ENCODE measurements at places on chromosomes 4 and X.

- no peak for DNase-seq
Measured at GRCh38 chr4:5256421-5256820, 205.1 kb downstream of the STK32B start.

DNA sequence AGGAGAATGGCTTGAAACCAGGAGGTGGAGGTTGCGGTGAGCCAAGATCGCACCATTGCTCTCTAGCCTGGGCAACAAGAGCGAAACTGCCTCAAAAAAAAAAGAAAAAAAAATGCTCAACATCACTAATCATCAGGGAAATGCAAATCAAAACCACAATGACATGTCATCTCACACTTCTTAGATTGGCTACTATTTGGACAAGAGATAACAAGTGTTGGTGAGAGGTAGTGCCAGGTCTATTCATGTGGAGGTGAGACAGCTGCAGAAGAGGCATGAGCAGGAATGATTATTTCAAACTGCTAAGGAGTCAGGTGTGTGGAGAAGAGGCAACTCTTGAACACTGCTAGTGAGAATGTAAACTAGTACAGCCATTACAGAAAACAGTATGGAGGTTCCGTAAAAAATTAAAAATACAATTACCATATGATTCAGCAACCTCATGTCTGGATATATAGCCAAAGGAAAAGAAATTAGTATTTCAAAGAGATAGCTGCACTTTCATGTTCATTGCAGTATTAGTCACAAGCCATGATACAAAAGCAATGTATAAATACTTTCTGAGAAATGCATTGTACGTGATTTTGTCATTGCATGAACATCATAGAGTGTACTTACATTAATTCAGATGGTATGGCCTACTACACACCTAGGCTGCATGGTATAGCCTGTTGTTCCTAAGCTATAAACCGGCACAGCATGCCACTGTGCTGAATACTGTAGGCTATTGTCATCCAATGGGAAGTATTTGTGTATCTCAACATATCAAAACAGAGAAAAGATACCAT is 75.3 kb downstream of the TMEM144 start:
- DNase-seq, result no peak

- DNase-seq, result no peak
Measured at GRCh38 chrX:14712096-14712495, 160.8 kb downstream of the FANCB start.

DNA sequence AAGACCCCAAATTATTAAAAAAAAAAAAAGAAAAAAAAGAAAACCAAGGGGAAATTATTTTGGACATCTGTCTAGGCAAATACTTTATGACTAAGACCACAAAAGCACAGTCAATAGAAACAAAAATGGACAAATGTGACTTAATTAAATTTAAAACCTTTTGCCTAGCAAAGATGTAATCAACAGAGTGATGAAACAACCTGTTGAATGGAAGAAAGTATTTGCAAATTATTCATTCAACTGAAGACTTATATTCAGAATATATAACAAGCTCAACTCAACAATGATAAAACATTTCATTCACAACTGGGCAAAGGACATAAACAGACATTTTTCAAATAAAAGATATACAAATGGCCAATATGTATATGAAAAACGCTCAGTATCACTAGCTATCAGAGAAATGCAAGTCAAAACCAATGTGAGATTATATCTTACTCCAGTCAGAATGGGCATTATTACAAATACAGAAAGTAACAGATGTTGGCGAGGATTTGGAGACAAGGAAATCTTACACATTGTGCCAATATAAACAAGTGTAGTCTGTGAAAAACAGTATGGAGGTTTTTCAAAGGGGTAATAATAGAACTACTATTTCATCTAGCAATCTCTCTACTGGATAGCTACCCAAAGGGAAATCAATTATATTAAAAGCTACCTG is 67.1 kb downstream of the FAAH2 start:
- DNase-seq, result no peak

GRCh38 chr4:53019485-53020382 is 157.6 kb downstream of the RASL11B start:
- peak; percentile 97 for DNase-seq

Measured in trophoblast cell (in vitro differentiated cells and primary cell).